Esophagus squamous epithelium (tissue), 5 donors: ENCODE measurements at places on chromosomes 3 and 15. TPM values are rescaled to one million over a fixed set of nuclear protein-coding genes. Genes with fewer than 3 reads are reported as not detected.

The CFAP92 gene
- total RNA-seq: 1.4 TPM

The GASK1A gene
- total RNA-seq: 10.1 TPM

The SPSB4 gene
- not detected for total RNA-seq

The PPCDC gene
- total RNA-seq: 13.0 TPM

The ST8SIA2 gene
- total RNA-seq: not detected
